Activated CD4-positive, alpha-beta memory T cell treated with anti-CD3 and anti-CD28 coated beads for 36 hours (primary cell): ENCODE measurements at places on chromosomes 4 and X. TPM values are rescaled to one million over a fixed set of nuclear protein-coding genes. Genes with fewer than 3 reads are reported as not detected.

Gene NOX1
- total RNA-seq = not detected

Gene FMR1NB
- total RNA-seq = not detected

Gene AFF2
- 0.45 TPM for total RNA-seq

Gene MORF4L2
- 191 TPM for total RNA-seq

Gene C4orf51
- total RNA-seq = not detected

Gene GUCY1A1
- total RNA-seq = not detected

Gene MTTP
- total RNA-seq = not detected

Gene ATXN3L
- total RNA-seq = not detected

Gene ZC4H2
- 8.9 TPM for total RNA-seq

Gene TLR6
- 2.2 TPM for total RNA-seq

Gene ZMAT1
- total RNA-seq = 3.7 TPM

Gene SSX2B
- total RNA-seq = not detected

Gene ZFX
- 35.5 TPM for total RNA-seq

Gene MGST2
- 10.1 TPM for total RNA-seq

Gene BOD1L1
- 31.2 TPM for total RNA-seq

Gene ADH6
- total RNA-seq = not detected

Gene CFAP99
- not detected for total RNA-seq

Gene CYTL1
- not detected for total RNA-seq

Gene TRPC3
- total RNA-seq = 1.6 TPM

Gene TMEM154
- 18.1 TPM for total RNA-seq

Gene ENPEP
- total RNA-seq = not detected

Gene SPON2
- total RNA-seq = 9.5 TPM

Gene PCDH11X
- total RNA-seq = not detected

Gene CXorf66
- not detected for total RNA-seq

Gene POU4F2
- total RNA-seq = not detected

Gene GRID2
- total RNA-seq = not detected

Gene GRK4
- total RNA-seq = 2.3 TPM

Gene TMEM150C
- not detected for total RNA-seq

Gene TRAPPC2
- 16.1 TPM for total RNA-seq

Gene TMPRSS11F
- total RNA-seq = not detected

Gene PDLIM5
- 26.3 TPM for total RNA-seq

Gene GCNA
- 3.2 TPM for total RNA-seq

Gene SLC7A11
- 3.4 TPM for total RNA-seq

Gene ITM2A
- total RNA-seq = 98.1 TPM

Gene NPY2R
- not detected for total RNA-seq

Gene SLC26A1
- not detected for total RNA-seq

Gene MEPE
- not detected for total RNA-seq

Gene HPSE
- 16.5 TPM for total RNA-seq

Gene GPC4
- total RNA-seq = not detected

Gene XKRX
- total RNA-seq = 0.45 TPM

Gene PDE5A
- 0.64 TPM for total RNA-seq

Gene DAPP1
- 23.6 TPM for total RNA-seq

Gene SLC4A4
- total RNA-seq = 0.51 TPM

Gene AMTN
- not detected for total RNA-seq
